Retinal pigment epithelial cell (primary cell): ENCODE measurements at places on chromosomes 7 and 10.

GRCh38 chr10:454860-455259, 234.6 kb downstream of the DIP2C start:
- DNase-seq, result peak; percentile 78

- no peak for DNase-seq
Measured at GRCh38 chr10:120813085-120813484, 38.1 kb upstream of the WDR11 start.

DNA sequence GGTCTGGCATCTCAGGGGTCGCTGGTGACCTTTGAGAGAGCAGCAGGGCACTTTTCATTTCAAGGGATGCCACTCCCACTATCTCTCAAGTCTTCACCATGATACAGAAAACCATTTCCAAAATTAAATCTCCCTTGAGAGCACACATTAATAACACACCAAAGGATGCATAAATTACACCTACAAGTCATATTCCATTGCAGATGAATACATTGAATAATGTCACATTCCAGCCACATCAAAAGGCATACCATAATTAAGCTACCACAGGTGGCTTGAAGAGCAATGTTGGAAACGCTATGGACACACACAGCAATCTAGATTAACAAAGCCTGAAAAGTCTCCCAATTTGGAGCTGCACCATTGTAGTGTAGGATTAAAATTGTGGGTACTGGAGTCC, 353.3 kb upstream of the ZMIZ1 start:
- DNase-seq, result no peak

GRCh38 chr7:77413861-77414424, 2.2 kb downstream of the GSAP start:
- DNase-seq, result no peak
